Activated CD4-positive, alpha-beta T cell treated with anti-CD3 and anti-CD28 coated beads, Interleukin-2, amount 50 U/mL, for 1 hour (primary cell): ENCODE measurements at places on chromosomes 7 and 10.

GRCh38 chr10:84329196-84329611 is 815 bp downstream of the CCSER2 start:
- DNase-seq, result peak; percentile 56

DNA sequence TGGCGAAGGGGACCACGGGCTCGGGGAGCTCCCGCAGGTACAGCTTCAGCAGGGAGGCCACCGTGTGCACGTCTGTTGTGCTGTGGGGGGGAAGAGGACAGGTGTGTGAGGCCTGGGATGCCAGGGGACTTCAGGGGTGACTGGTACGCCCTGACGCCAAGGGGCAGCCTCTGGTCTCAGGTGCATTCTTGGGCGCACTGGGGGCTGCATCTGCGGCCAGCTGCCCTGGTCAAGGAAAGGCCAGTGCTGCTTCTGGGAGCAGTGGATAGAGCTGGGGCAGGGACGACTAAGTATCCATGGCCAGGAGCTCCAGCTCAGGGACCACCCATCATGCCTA is 148.5 kb downstream of the MAPK8 start:
- no peak for DNase-seq

GRCh38 chr7:48611993-48612392 is 312.4 kb upstream of the CDC14C start:
- DNase-seq, result no peak

DNA sequence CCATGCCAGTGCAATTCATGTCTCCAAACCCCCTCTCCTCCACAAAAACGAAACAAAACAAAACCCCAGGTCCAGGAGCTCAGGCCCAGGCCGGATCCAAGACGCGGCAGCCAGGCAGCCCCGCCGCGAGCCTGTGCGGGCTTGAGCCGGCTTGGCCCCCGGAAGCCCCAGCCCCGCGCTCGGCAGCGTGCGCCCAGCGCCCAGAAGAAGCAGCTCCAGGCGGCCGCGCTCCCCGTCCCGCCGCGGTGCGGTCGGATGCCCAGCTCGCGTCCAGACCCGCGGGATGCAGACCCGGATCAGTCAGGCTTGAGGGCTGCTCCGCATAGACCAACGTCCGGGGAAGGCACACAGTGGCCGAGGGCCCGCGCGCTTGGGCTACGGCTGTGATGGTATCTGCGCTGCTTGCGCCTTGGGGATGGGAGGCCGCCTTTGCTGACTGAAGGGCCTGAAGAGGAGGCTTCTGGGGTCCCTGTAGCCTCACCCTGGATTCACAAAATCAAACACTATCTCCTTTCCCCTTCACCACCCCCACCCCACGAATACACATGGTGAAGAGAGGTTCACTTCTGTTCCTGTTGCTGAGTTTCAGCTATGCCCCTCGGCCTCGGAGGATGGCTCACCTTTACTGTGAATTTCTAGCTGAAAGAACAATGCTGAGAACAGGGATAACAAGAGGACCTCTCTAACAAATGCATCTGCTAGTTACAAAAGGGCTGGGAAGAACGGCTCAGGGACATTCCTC is 79.9 kb upstream of the EN2 start:
- no peak for DNase-seq

GRCh38 chr7:2810682-2811415 is 33.3 kb downstream of the GNA12 start:
- no peak for DNase-seq

GRCh38 chr7:107939573-107940489 is 48.8 kb downstream of the DLD start:
- DNase-seq, result no peak

DNA sequence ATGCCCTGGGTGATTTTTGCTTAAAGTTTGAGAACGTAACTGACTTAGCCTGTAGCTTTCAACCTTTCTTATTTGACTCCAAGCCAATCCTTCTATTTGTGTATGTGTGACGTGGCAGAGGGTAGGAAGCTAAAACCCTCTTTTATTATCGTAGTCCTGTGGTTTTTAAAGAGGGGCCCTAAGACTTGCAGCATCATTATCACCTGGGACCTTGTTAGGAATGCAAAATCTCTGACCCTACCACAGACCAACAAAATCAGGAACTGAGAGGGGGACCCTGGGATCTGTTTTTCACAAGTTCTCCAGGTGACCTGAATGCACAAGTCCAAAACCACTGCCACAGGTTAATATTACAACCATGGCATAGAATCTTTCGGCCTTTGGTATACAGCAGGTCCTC is 80.1 kb downstream of the OSBPL3 start:
- DNase-seq, result no peak

DNA sequence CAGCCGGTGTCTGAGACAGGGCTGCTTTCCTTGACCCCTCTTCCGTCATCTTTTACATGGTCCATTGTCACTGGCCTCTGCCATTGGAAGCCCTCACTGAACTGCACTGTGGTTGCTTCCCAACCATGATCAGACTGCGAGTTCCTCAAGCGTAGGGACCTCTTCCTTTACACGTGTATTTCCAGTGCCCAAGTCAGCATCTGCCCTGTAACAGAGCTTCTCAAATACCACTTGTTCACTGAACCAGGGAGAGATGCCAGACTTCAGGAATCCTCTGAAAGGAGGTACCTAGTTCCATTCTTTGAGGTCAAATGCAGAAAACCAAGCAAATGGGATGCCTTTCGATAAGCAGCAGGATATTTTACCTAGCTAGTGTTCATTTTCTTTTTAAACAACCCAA is 145.1 kb downstream of the NRP1 start:
- no peak for DNase-seq
